ENCODE measurements at places on chromosomes 7 and 10. TPM values are rescaled to one million over a fixed set of nuclear protein-coding genes. Genes with fewer than 3 reads are reported as not detected.

- DNase-seq = no peak
Observed at GRCh38 chr7:138952791-138953190, 28.4 kb downstream of the KIAA1549 start.

DNA sequence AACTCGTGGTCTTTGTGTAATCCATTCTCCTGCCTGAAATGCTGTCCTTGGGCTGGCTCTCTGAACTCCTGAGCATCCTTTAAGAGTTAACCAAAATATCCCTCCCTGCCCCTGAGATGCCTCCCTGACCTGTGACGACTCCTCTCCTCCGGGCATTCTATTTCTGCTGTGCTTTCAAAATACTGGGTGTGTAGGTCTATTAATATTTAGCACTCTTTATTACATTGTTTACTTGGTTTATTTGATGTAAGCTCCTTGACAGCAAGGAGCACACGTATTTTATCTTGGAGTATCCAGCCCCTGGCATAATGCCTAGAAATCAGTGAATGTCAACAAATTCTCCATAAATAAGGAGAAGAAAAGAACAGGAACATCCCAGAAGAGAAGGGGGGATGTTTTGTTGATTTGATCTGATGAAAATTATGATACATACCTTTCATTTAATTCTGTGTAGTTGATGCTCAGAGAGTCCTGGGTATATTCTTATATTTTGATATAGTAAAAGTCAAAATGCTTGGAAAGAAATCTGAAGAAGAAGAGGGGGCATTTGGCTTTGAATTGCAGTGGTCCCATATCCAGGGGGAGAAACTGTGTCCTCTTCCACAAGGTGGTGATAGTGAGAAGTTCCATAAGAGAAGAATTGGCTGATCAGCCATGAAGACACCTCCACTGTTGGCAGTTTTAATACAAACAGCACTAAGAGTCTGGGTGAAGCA is 107.7 kb upstream of the MPP7 start:
- DNase-seq = no peak

POLR3A gene
- 23.5 TPM for total RNA-seq

DNA sequence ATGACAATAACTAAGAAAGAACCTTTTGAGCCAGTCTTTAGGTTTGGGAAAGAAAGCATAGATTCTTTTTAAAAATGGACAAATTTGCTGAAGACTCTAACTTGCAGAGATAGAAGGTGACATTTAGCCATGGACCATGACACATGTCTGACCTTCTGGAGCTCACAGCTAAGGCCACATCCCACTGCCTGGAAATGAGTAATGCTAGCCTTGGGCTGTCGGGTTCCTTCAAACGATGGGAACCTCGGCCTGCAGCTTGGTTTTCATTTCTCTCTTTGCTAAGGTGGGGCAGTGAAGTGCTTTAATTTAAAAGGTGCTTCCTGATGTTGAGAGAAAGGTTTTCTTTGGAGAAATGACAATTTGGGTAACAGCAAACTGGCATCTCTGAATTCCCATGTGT is 223.2 kb downstream of the FANK1 start:
- DNase-seq = no peak

DNA sequence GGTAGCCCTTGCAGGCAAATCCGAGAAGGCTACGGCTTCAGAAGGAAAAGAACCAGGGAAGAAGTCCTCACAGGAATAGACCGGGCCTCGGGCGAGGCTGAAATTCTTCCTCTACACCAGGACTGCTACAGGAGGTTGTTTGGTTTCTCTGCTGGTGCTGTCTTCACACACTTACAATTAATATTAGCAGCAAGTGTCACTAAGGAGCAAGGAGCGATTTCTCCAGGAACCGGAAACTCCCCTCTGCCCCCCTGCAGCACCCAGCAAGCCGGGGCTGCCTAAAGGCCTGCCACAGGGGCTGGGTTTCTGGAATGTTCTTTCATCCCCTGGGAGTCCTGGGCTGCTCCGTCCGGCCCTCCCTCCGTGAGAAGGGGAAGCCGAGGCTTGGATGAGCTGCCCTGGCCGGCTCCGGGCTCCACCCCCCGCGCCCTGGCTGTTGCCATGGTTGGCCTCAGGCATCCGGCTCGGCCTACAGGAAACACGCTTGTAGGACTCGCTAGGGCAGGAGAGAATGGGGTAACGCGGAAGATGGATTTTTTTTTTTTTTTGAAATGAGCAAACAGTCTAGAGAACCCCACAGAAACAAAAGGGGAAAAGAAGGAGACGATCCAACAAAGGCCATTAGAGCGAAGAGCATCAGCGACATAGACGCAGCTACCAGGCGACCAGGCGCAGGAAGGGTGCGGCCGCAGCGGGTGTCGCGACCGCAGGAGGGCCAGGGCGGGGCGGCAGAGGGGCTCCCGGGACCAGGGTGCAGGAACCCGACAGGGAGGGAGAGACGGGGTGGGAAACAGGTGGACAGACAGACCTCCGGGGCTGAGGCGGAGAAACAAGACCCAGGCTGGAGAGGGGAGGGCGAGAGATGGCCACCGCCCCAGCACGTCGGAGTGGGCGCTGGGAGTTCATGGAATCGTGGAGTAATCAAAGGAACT is 33.0 kb downstream of the EN2 start:
- DNase-seq = no peak

NPC1L1 gene
- total RNA-seq = not detected

DNA sequence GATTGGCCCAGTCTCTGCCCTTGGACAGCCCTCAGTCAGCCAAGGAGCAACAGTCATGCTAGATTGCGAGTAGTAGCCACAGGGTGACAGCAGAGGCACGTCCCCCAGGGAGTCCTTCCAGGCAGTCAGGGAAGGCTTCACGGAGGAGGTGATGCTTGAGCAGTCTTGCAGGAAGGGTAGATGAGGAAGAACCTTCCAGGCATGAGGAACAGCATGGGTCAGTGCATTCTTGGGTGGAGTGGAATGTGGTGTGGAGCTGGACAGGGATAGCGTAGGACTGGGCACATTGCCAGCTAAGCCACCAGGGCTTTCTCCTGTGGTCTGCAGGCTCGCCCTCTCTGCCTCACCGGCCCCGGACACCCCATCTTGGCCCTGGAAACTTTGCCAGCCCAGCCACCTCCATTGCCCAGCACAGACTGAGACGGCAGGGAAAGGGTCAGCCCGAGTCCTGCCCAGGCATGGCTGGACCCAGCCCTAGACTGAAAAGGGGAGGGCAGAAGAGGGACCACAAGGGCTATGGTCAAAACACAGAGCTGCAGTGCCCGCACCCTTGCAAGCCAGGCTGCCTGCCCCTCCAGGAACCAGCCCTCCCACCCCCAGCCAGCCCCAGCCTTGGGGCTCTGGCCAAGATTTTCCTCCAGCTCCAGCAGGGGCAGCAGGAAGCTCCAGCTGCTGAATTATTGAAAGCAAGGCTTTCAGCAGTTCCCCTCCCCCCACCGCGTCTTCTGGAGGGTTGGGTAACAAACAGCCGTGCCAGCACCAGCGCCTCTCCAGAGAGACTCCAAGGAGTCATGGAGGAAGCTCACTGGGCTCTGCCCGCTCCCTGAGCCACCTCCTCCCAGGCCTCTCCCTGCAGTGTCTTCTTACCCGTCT is 18.7 kb downstream of the SRRM3 start:
- DNase-seq = no peak

DNA sequence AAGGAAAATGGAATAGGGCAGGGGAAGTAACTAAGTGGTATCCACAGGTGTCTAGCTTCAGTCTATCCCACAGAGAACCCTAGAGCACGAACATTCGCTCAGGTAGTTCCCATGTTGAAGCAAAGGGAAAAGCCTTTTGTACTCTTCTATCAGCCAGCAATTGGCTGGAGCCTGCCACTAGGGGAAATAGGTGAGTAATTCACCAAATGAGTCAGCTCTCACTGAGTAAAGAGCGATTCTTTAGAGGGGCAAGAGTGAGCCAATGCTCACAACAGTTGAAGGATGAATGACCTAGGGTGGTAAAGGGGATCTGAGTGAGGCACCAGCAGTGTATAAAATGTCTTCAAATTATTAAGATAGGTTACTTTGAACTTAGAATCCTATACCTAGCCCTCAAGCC is 94.1 kb upstream of the ZNF800 start:
- DNase-seq = no peak

RP9 gene
- 18.6 TPM for total RNA-seq

GRCh38 chr7:98571986-98572385 is 45.1 kb upstream of the NPTX2 start:
- DNase-seq = no peak
